ENCODE measurements at places on chromosomes 2 and 18.

DNA sequence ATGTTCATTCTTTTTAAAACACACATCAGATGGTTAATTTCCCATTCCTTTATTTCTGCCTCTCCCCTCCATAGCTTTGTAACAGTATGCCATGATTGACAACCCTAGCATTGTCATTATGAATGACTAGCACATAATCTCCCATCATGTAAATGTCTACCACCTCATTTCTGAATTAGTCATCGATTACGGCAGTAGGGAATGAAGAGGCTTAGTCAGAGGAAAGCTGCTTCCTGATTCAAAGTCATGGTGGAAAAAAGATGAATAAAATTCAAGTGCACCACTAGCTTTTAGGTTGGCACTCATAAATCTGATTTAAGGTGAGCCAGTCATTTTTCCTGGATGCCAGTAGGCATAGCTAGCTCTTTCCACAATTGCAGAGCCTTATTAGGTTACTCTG lies 19.1 kb upstream of the ACMSD start:
- no peak overlapping the region for H3K4me3 ChIP-seq
- no peak for DNase-seq
- H3K27me3 ChIP-seq, result peaks cover 5% of the 10 kb centered on the region
- H3K36me3 ChIP-seq, result no peaks in the 10 kb centered on the region

GRCh38 chr2:136764452-136765255 lies 691 bp upstream of the THSD7B start:
- H3K27ac ChIP-seq, result no peak overlapping the region
- DNase-seq, result no peak
- H3K4me1 ChIP-seq, result no peaks in the 10 kb centered on the region
- H3K36me3 ChIP-seq, result no peaks in the 10 kb centered on the region
- peaks cover 4% of the 10 kb centered on the region for H3K27me3 ChIP-seq
- no peak overlapping the region for H3K4me3 ChIP-seq

DNA sequence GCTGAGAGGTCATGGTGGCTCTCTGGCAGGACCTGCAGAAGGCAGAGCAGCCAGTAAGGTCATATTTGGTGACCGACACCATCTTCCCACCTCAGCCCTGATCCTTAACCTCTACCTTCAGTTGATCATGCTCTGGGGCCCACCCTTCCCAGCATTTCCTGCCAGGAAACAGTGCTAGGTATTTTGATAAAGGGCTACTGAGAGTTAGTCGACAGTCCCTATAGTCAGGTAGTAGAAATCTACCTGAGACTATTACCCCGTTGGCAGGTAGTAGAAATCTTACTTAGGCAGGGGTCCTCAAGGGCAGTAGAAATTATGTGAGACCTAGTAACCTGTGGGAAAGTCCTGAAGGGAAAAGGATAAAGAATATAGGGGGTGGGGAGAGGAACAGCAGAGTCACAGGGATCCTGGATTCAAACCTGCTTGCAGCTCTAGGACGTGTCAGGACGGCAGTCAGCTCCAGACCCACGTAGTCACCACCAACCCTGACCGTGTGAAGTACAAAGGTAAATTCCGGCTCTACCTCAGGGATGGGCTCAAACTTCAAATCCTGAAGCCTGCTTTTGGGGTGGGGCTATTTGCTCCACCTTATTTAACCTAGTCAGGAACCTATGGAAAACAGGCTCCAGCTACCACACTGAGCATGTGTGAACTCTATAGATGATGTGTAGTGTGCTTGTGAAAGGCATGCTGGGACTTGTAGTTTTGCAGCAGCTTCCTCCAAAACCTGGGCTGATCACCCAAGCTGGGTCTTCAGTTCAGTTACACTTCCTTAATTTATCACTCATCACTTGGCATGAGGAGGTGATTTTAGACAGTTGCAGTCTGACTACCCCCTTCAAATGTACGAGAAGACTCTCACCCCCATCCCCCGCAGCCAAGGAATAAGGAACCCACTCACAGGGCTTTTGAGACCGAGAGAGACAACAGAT lies at the start of gene DQX1:
Gene DQX1, minus strand, starts transcription at position 515 of the 932 bp plus-strand sequence. Its CDS starts 502 bp downstream, at position 13.
- H3K4me3 ChIP-seq, result peak within 1 kb of the TSS; percentile 40
- H3K27ac ChIP-seq, result no peak within 1 kb of the TSS
- peaks cover 12% of the 10 kb centered on the region for H3K36me3 ChIP-seq
- peaks cover 32% of the 10 kb centered on the region for H3K4me1 ChIP-seq
- no peak for DNase-seq

GRCh38 chr2:226407135-226407534 lies 392.5 kb downstream of the IRS1 start:
- DNase-seq, result no peak
- no peaks in the 10 kb centered on the region for H3K36me3 ChIP-seq
- no peak overlapping the region for H3K4me3 ChIP-seq
- H3K4me1 ChIP-seq, result no peaks in the 10 kb centered on the region
- peaks cover 2% of the 10 kb centered on the region for H3K27me3 ChIP-seq
- H3K27ac ChIP-seq, result no peak overlapping the region

DNA sequence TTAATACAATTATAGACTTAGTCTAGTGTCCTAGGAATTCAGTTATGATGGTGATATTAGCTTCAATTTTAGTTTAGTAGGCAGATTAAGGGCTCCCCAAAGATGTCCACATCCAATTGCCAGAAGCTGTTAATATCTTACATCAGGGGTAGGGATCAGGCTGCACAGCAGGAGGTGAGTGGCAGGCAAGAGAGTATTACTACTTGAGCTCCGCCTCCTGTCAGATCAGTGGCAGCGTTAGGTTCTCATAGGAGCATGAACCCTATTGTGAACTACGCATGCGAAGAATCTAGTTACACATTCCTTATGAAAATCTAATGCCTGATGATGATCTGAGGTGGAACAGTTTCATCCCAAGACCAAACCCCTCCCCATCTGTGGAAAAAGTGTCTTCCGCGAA lies 54.9 kb downstream of the NYAP2 start:
- H3K27me3 ChIP-seq, result no peaks in the 10 kb centered on the region
- no peaks in the 10 kb centered on the region for H3K36me3 ChIP-seq
- H3K4me3 ChIP-seq, result no peak overlapping the region
- no peaks in the 10 kb centered on the region for H3K4me1 ChIP-seq
- no peak overlapping the region for H3K27ac ChIP-seq

Measured in immature natural killer cell (primary cell).